ENCODE measurements at places on chromosomes 1 and 21.

- DNase-seq = no peak
Measured at GRCh38 chr1:26409191-26409807, 1.3 kb upstream of the LIN28A start.

- no peak for DNase-seq
Measured at GRCh38 chr1:58982259-58982998, 198.6 kb upstream of the JUN start.

GRCh38 chr1:212438831-212439237 lies 6.1 kb downstream of the NENF start:
- DNase-seq = no peak

DNA sequence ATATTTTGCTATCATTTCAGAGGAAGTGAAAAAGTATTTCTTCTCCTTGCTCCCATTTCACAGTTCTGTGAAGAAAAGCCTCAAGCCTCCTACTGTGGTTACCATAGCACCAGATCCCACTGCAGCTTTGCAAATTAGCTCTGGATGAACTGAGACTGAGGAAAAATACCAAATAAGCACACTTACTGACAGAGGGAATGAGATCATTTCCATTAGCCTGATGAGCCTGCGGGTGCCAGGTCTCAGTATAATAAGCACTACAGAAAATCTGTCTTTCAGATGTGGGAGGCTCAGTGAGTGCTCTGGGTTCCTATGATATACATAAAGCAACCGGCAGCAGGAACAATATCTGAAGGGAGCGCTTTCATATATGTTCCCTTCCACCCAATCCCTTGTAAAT lies 21.4 kb downstream of the XKR8 start:
- no peak for DNase-seq

Measured in CD4-positive, alpha-beta T cell treated with Interleukin-2 at 100 ng/mL for 4 hours (primary cell).